ENCODE measurements at places on chromosomes 5 and 9.

GRCh38 chr9:29214154-29214689 lies 1640.9 kb upstream of the C9orf72 start:
- peak; percentile 48 for DNase-seq

DNA sequence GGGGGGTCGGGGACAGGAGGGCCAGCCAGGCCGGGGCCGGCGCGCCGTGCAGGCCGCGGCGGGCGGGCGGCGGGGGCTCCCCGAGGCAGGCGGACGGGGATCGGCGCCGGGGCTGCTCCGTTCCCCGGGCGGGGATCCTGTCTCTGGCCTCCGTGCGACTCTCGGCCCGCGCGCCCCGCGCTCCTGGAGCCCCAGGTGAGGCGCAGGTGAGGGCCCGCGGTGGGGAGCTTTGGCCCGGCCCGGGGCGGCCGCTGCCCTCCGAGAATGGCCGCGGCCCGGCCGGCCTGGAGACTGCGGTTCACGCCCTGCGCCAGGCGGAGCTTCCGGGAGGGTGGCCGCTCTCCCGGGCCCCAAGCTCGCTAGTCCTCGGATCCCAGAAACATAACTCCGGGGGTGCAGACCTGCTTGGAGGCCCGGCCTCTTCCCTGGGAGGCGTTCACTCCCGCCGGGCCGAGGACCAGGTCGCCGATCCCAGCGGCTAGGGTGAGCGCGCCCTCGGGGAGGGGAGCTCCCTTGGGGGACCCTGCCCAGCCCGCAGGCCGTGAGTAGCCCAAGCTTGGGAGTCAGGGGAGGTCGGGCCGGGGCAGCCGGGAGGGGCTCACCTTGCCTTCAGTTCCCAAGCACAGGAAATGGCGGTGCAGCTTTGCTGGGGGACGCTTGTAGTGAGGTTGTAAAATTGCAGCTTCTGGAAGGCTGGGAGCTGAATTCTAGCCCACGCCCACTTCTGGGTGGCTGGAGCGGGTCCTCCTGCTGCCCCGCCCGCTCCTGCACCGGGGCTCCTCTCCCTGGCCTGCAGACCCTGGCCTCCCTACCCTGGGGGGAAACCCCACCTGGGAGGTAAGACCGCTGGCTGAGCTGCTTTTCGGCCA lies 723 bp downstream of the PPP1R26 start:
- no peak for DNase-seq

DNA sequence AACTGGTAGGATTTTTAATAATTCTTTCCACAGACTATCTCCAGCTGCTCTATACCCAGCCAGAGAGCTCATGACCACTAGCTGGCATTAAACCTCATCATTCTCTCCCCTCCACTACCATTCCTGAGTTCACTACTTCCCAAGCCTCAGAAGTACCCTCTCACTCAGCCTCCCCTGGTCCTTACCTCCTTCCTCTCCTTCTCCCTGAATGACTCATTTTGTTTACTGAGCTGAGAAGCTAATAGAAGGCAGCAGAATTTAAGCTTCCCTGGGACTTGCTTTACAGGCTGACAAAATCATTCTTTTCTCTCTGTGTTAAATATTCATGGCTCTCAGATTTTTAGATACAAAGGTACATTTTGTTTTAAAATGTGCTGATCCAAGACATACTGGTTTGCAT lies 305.4 kb downstream of the TLR4 start:
- no peak for DNase-seq

DNA sequence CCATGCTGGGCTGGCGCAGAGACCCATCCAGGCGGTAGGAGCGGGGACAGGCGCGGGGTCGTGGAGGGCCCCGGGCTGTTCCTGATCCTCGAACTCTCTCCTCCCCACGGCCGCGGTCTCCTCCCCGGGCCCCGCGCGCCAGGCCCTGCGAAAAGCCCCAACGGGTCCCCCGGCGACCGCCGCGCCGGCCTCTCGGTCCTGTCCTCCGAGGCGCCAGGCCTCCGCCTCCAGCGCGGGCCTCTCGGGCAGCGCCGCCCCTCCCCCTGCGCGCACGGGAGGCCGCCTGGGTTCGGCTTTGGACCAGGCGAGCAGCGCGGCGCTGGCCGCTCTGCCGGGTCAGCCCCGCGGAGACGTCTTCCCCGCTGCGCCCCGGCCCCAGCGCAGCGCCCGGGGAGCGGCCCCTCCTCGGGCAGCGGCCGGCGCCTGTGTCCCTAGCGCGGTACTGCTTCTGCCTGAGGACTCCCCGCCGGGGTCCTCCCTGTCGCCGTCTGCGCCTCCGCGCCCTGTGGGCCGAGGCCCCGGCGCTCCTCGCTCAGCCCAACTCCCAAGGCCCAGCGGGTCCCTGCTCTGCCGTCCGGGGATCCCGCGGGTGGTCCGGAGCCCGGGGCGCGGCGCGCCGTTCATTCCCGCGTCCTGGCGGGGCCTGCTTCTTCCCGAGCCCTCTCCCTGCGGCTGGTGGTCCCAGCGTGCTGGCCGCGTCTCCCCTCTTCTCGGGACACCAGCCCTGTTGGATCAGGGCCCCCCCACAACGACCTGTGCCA lies 13.4 kb downstream of the COL23A1 start:
- no peak for DNase-seq

GRCh38 chr5:139671096-139671841 lies 23.1 kb downstream of the CXXC5 start:
- peak; percentile 85 for DNase-seq

- DNase-seq = peak; percentile 26
Observed at GRCh38 chr9:2570615-2571479, 50.7 kb upstream of the VLDLR start.

- DNase-seq = no peak
Observed at GRCh38 chr5:113226116-113226736, 208.6 kb downstream of the TSSK1B start.

GRCh38 chr5:95741458-95741857 lies 10.3 kb downstream of the RHOBTB3 start:
- DNase-seq = no peak

DNA sequence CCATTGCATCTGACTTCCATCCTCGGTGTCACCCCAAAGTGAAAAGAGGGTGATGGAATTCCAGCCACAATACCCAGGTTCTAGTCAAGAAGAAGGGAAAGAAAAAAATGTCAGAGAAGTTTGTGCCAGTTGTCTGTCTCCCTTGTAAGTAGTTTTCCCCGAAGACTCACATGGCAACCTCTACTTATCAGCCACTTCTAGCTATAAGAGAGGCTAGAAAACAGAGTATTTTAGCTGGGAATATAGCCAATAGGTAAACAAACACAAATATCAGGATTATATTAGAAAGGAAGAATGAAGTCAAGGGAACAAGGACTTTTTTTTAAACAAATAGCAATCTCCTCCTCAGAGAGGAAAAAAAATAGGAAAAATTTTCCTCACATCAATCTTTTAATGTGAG lies 12.2 kb upstream of the ISL1 start:
- DNase-seq = no peak

GRCh38 chr5:177601577-177602457 lies 1.9 kb downstream of the B4GALT7 start:
- no peak for DNase-seq

GRCh38 chr9:121649476-121650216 lies 1.8 kb upstream of the DAB2IP start:
- DNase-seq = no peak

- DNase-seq = no peak
Observed at GRCh38 chr5:93058309-93058708, 522.7 kb downstream of the NR2F1-AS1 start.

DNA sequence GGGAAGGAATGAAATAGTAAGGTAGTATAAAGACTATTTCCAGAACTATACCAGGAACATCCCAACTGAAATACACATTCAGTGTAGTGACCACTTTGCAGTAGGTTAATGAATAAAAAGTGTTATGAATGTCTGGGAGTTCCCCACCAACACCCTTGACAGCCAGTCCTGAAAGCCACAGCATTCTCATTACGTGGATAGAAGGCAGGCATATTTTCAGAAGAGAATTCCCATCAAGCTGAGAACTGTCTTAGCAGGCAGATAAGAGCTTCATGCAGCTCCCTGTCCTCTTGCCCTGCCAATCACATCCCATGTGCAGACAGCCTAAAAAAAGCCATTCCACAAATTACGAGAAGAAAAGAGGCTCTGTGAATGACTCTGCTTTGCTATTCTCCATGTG lies 695.0 kb downstream of the DTWD2 start:
- no peak for DNase-seq

DNA sequence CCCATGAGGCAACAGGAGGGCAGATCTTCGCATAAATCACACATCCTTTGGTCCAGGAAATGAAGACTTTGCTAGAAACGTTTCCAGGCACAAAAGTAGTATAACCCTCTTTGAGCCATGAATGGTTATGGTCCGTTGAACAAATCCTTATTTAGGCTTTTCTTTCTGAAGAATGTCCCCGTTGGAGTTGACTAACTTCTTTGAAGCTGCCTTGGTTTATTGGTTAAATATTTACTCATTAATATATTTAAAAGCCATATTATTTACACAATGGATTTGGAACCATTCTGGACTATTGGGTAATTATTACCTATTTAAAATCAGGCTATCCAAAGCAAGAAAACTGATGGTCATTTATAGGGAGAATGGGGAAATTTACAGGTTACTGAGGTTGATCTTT lies 347.6 kb upstream of the SLC30A5 start:
- no peak for DNase-seq

DNA sequence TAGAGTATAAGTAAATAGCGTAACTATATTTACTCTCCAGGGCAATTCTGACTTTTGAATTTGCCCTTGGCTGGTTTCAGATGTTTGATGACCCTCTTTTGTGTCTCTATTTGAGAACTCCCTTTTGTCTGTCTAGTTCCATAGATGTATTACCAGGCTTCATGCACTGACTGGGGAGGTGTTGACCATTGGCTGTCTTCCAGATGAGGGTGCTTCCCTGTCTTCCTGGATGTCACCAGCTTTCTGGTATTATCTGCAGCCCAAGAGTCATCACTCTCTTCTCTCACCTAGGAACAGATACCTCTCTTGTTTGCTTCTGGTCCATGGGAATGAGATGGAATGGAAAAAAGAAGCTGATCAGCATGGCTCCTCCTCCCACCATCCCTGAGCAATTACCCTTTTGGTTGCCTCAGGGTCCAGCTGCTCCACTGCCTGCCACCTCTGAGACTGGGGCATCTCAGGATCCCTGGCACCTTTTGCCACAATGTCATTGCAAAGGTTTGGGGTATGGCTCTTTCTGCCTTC lies 58.7 kb upstream of the TMED7 start:
- DNase-seq = no peak

DNA sequence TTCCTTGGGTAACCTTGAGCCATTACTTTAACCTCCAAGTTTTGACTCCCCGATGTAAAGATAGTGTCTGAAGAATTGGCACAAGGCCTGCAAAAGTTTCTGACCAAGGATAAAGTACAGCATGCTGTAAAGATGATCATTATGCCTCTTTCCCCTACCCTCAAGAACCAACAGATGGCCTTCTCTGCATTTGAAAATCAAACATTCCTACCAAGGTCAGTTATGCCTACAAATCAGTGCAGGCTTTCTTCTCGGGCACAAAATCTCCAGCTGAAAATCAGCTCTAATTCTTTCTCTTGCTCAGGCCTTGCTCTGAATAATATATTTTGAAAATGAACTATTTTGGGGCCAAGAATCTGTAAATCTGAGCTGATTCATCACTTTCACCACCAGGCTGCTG lies 59.7 kb downstream of the PPP2R2B start:
- DNase-seq = no peak

DNA sequence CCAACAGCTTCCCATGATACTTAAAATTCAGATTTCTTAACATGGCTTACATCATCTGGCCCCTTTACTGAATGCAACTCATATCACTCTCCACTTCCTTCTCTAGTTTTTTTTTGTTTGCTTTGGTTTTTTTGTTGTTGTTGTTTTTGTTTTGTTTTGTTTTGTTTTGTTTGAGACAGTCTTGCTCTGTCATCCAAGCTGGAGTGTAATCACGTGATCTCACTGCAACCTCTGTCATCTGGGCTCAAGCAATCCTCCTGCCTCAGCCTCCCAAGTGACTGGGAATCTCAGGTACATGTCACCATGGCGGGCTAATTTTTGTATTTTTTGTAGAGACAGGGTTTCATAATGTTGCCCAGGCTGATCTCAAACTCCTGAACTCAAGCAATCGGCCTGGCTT lies 41.4 kb downstream of the CPLANE1 start:
- no peak for DNase-seq

DNA sequence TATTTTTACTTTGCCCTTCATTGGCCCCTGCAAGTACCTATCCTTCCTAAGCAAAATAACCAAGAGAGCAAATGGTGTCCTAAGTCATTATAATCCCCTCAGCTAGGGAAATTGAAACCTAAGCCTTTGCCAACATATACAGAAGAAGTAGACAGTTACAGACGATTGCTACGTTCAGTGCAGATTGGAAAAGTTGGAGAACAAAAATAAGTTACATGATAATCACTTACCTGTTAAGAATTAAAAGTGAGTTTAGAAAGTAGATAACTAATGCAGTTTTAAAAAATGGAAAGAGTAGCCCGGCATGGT lies 244.8 kb downstream of the MPDZ start:
- no peak for DNase-seq

GRCh38 chr9:132969783-132970182 lies 8.7 kb upstream of the GFI1B start:
- DNase-seq = no peak

DNA sequence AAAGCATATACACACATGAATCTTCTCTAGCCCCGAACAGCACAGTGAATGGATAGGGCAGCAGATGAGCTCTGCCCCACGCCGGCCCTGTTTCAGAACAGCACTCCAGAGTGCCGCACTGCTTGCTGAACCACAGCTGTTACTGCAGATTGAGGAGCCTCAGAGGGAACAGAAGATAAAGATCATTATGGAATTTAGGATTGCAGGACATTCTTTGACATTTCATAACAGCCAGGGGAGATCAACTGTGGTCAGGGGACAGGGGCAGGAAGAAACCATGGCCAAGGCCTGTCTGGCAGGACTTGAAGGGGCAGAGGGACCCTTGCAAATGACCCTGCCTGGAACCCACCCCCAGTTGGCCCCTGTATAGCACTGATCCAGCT lies 20.6 kb downstream of the IRF1 start:
- no peak for DNase-seq

- DNase-seq = no peak
Observed at GRCh38 chr5:138934971-138935370, 59.8 kb upstream of the LRRTM2 start.

GRCh38 chr9:121325387-121325786 lies 44.7 kb downstream of the STOM start:
- DNase-seq = no peak
